ENCODE measurements at places on chromosomes 6 and 20.

- DNase-seq = no peak
These were observed 28.8 kb downstream of the FAM8A1 start for GRCh38 chr6:17628873-17629272.

DNA sequence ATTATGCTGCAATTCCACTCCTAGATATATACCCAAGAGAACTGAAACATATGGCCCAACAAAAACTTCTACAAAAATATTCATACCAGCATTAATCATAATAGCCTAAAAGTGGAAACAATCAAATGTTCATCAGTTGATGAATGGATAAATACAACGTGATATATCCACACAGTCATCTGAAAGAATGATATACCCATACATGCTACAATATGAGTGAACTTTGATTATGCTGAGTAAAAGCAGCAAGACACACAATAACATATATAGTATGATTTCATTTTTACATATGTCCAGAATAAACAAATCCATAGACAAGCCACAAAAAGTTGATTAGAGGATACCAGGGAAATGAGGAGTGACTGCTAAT lies 30.7 kb downstream of the CDK19 start:
- DNase-seq = no peak

DNA sequence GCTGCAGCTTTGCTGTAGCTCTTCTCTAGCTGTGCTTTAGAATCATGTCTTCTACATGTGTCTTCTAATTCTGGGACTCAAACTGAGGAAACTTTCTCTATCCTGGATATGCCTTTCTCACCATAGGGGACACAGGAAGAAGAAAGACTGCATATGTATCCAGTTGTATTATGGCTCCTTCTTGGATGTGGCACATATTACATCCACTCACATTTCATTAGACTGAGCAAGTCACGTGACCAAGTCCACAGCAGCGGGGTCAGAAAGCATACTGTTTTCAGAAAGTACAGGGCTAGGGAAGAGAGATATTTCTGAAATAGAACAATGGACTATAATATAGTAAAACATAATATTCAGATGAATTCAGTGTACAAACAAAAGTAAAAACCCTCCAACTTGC lies 187.6 kb upstream of the RIMS1 start:
- no peak for DNase-seq

- DNase-seq = no peak
These were observed 111.0 kb upstream of the FRMD1 start for GRCh38 chr6:168190014-168190405.

GRCh38 chr6:101443315-101443714 lies 49.8 kb downstream of the GRIK2 start:
- DNase-seq = no peak

DNA sequence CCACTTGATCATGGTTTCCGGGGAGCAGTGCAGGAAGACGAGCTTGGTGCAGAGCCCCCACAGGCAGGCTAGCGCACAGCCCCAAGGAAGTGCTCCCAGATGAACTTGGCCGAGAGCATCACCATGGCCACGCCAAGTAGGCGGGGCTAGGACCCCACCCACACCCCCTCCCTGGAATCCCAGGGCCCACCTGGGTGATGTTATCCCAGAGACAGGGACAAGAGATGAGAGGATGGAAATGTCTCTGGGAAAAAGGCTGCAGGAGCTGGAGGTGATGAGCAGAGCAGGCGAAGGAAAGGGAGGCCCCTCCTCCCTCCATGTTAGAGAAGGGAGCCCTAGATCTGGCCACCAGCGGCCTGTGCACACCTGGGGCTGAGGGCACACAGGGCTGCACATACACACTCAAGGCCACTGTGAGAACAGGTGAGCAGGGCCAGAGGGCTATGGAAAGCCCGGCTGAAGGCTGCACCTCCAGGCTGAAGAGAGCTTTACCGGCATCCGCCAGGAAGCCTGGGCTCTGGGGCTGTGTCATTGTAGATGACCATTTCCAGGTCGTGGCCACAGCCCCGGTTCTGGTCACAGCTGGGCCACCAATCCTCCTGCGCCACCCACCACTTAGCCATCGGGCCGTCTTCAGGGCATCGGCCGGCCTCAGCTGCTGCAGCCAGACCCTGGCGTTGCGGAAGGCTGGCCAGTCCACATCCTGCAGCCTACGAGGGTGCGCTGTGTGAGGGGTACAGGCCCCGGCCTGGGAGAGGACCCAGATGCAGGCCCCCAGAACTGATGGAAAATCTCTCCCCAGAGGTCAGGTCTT lies 24.9 kb downstream of the NPEPL1 start:
- DNase-seq = no peak

DNA sequence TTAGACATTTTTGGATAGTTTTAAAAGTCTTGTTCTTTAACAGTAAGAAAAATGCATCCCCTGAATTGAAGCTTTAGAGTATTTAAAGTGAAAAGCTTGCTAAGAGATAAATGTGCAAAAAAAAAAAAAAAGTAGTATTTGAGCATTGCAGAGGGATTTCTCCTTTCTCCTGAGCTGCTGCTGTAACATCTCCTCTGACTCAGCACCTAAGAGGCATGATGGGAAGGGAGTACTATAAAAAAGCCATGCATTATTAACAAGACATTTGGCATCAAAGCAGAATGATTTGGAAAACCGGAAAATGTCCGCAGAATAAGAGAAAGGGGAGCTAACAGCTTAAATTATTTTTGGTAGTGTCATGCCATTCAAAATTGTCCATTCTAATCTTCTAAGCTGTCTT lies 27.9 kb downstream of the B4GALT5 start:
- DNase-seq = no peak

GRCh38 chr6:77371748-77372147 lies 91.5 kb downstream of the HTR1B start:
- DNase-seq = no peak

DNA sequence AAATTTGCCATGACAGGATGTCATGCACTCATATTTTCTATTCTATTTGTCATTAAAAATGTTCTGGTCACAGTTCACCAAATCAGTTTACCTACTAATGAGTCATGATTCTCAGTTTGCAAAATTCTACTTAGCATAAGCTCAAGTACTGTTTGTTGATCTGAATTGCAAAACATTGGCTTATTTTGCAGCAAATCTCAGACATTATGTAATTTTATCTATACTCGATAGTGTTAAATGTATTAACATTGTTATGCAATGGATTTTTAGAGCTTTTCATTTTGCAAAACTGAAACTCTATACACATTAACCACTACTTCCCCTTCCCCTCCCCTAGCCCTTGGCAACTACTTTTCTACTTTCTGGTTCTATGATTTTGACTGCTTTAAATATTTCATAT lies 213.8 kb upstream of the ZFP64 start:
- DNase-seq = no peak

DNA sequence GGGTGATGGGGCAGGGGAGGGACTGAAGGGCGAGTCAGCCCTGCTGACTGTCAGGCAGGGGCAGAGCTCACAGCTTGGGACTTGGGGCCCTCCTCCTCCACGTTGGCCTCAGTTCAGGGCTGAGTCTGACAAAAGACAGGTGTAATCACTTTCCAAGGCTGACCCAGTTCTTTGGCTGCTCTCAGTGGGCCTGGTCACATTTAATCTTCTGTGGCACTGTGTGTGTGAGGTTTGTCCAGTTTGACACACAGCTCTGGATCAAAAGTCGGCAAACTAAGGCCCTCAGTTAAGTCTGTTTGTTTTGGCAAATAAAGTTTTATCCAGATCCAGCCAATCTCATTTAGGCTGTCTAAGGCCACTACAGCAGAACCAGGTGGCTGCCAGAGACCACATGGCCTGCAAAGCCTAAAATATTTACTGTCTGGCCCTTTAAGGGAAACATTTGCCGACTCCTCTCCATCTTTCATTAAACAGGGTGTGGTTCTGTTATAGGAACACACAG lies 5.1 kb upstream of the MAP1LC3A start:
- DNase-seq = no peak

- DNase-seq = no peak
These were observed 291.1 kb downstream of the CLIC5 start for GRCh38 chr6:45724511-45724910.

GRCh38 chr6:108609276-108609769 lies 48.6 kb downstream of the FOXO3 start:
- DNase-seq = no peak

DNA sequence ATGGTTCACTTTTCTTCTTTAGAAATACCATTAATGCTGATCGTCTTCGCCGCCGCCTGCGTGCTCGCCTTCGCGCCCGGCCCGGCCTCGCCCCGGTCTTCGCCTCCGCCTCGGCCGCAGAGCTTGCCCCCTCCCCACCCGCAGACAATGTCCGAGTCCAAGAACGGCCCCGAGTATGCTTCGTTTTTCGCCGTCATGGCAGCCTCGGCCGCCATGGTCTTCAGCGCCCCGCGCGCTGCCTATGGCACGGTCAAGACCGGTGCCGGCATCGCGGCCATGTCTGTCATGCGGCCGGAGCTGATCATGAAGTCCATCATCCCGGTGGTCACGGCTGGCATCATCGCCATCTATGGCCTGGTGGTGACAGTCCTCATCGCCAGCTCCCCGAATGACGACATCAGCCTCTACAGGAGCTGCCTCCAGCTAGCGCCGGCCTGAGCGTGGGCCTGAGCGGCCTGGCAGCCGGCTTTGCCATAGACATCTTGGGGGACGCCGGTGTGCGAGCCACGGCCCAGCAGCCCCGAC lies 4.8 kb upstream of the PRPH2 start:
- no peak for DNase-seq

DNA sequence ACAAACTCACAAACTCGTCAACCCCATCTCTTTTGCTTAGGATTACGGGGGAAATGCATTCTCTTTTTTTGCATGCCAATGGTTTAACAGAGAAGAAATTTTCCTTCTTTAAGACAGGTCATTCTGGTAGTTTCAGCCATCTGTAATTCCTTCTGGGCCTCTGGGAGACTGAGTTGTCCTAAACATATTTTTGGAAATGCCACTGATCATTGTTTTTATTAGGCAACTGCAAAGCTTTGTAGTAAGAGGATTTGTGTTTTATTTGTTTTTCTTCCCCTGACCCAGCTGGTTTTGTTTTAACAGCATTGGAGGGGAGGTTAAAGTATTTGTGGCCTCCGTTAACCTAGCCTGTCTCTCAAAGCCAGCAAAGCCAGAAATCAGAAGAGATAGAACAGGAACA lies 73.1 kb upstream of the ISM1 start:
- DNase-seq = no peak

DNA sequence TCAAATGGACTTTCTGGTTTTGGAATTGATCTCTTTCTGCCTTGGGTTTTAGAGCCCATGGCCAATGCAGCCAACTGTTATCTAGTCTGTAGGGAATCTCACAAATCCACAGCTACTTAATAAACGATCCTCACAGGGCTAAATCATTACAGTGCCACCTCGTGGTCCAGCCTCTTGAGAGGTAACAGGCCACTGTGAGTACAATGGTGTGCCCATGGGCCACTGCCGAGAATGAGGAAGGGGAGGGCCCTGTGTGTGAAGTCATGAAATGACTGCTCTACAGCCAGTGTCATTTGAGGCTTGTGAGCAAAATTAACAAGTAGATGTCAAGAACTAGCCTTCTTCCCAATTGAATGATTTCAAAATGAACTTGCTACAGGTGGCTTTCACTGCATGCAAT lies 54.3 kb upstream of the GMPR start:
- DNase-seq = no peak

DNA sequence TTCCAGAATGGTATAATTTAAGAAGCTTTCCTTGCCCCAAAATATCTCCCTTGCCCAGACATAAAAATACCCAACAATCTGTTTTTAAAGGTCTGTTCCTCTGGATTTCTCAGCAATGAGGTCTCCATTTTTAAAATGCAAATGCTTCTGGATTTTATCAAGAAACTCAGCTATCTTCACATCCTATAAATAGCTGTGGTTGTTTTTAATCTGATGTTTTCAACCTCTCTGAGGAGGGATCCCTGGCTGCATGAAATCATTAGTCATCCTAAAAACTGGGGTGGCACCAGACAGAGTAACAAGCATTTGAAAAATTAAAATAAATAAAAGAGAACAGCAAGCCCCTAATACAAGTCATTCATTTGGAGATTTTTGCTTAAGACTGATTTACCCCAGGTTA lies 168.5 kb upstream of the ID4 start:
- no peak for DNase-seq

All from NCI-H2107 (cell line).